ENCODE measurements at places on chromosomes 4 and X. TPM values are rescaled to one million over a fixed set of nuclear protein-coding genes. Genes with fewer than 3 reads are reported as not detected.
A peak's percentile ranks its signal among the peaks of the same experiment; 100 is the strongest.

NMU gene
- 9.4 TPM for polyA plus RNA-seq

FAM236A gene
- 0.92 TPM for polyA plus RNA-seq

KLHL5 gene
- polyA plus RNA-seq = 38.2 TPM

- DNase-seq = no peak
Observed at GRCh38 chr4:67030636-67031035, 514.7 kb downstream of the CENPC start.

OR13H1 gene
- not detected for polyA plus RNA-seq

DNA sequence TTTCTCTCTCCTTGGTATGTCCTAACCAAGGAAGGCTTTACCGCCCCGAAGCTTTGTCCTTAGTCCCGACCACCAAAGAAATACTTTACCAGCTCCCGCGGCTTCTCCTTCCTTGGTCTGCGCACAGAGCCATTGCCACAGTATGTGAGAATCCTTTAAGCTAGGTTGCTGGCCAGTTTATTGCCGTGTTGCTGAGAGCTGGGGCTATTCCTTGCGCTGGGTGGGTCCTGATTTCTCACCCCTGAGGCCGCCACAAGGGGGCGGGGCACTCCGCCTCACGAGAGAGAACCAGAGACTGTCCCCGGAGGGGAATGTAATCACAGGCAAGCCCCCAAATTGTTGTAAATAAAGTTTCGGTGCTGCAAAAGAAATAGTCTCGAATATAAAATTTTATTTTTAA is 331.0 kb upstream of the PCDH10 start:
- DNase-seq = no peak

TLR2 gene
- 6.7 TPM for polyA plus RNA-seq

DNA sequence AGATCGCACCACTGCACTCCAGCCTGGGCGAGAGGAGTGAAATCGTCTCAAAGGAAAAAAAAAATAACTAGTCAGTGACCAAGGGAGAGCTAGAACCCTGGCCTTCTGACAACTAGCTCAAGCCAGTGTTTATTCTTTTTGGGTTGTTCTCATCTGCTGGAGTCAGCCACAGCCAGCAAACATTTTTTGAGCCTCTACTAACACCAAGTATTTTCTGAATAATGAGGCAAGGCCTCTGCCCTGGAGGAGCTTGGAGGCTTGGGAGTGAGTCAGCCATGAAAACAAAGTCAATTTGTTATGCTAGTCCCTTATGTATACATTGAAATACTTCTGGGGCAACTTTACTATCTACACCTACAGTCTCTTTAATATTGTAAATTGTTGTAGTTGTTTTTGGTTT is 46.5 kb downstream of the TMA16 start:
- DNase-seq = no peak

DNA sequence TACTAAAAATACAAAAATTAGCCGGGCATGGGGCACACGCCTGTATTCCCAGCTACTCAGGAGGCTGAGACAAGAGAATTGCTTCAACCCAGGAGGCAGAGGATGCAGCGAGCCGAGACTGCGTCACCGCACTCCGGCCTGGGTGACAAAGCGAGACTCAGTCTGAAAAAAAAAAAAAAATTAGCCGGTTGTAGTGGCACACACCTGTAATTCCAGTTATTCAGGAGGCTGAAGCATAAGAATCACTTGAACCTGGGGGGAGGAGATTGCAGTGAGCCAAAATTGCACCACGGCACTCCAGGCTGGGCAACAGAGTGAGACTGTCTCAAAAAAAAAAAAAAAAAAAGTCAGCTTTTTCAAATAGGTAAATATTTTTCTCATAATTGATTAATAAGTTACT is 71.9 kb downstream of the WDFY3 start:
- DNase-seq = no peak

DNA sequence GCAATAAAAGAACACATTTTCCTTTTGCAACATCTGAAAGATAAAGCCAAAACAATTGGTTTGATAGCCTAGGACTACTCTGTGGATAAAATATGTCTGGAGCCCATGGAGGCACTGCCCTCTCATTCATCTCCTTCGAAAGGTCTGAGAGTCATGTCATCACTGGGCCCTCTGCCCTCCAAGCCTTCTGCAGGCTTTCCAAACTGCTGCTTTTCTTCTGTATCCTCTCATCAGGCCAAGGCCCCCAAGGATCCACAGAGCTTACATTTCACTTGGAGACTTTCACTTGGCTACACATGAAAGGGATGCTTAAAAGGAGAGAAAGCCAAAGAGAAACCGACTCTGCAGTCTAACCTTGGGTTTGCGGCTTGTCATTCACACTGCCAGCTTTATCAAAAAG is 109.9 kb downstream of the SH3RF1 start:
- no peak for DNase-seq

UGT2B17 gene
- not detected for polyA plus RNA-seq

- DNase-seq = no peak
Observed at GRCh38 chr4:185880571-185880970, 68.6 kb upstream of the SORBS2 start.

- no peak for DNase-seq
Observed at GRCh38 chr4:40224432-40224831, 27.6 kb downstream of the RHOH start.

- DNase-seq = no peak
Observed at GRCh38 chr4:121484633-121485032, 103.8 kb upstream of the QRFPR start.

GRCh38 chr4:163988391-163988790 is 493.9 kb downstream of the TMA16 start:
- DNase-seq = no peak

SHROOM3 gene
- polyA plus RNA-seq = 35.9 TPM

DNA sequence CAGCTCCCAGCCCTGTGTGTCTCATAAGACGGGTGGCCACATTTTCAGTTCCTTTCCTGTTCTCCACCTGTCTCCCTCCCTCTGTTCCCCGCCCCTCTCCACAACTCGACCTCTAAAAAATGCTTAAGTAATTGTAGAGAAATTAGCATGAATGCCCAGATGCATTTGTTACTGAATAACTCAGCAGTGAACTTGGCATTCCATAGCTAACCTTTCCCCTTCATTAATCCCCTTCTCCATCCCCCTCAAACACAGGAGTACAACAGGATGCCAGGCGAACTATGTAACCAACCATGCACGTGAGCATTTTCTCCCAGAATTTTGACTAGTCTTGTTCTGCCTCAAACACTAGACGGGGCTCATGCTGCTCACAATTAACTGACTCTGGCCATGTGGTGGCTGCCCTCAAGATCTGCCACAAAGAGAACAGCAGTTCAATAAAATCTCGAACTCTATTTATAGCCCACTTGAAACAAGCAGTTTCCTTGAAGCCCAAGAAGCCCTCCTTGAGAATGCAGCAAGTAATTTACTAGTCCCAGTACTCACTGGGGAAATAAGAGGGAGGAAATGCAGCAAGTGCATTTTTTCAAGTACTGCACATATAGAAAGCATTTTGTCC is 351.2 kb downstream of the ARHGAP24 start:
- DNase-seq = peak; percentile 79

DNA sequence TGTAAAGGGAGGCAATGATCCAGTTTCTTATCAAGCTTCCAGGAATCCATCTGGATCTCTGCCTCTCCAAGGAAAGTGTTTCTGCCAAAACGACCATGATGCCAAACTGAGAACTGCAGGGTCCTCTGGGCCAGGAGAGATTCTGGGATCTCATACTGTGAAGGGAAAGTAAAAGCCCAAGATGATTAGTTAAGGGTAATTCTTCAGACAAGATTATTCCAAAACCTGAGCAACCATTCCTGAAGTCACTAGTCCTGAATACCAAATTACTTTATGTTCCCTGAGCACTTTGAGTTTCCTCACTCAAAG is 42.0 kb downstream of the SRPX2 start:
- DNase-seq = no peak

DNA sequence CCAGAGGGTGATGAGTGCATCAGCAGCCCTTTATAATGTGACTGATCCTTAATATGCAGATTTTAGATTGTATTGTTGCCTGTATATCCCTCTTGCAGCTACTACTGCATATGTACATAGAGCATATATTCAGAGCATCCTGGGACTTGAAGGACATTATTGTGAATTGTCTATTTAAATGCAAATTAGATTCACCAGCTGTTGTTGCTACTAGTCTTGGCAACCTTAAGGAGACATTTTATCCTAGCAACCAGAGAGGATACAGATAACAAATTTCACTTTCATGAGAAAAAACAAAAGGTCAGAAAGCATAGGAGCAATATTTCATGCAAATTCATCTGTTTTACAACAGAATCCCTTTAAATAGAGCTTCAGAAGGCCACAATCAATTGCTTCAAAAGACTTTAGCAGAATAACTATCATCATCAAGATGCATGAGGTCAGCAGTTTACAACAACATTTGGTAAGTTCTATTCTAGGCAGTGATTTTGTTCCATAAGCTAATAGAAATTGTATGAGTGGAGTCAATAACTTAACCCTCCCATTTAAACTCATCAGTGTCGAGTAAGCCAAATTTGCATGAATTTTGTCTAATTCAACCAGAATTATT is 148.6 kb downstream of the GC start:
- no peak for DNase-seq

STARD8 gene
- polyA plus RNA-seq = 17.9 TPM

GRCh38 chrX:7059214-7059838 is 88.2 kb upstream of the STS start:
- DNase-seq = no peak

DNA sequence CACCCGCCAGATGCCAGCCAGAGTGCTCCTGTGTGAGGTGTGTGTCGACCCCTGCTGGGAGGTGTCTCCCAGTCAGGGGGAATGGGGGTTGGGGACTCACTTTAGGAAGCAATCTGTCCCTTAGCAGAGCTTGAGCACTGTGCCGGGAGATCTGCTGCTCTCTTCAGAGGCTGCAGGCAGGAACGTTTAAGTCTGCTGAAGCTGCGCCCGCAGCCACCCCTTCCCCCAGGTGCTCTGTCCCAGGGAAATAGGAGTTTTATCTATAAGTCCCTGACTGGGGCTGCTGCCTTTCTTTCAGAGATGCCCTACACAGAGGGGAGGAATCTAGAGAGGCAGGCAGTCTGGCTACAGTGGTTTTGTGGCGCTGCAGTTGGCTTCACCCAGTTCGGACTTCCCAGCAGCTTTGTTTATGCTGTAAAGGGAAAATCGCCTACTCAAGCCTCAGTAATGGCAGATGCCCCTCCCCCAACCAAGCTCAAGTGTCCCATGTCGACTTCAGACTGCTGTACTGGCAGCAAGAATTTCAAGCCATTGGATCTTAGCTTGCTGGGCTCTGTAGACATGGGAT is 80.8 kb downstream of the CCSER1 start:
- no peak for DNase-seq

GRCh38 chr4:100288161-100288560 is 97.9 kb upstream of the DDIT4L start:
- DNase-seq = no peak

MAGEA2 gene
- polyA plus RNA-seq = not detected

GRCh38 chr4:174873931-174874330 is 44.2 kb upstream of the ADAM29 start:
- no peak for DNase-seq

DNA sequence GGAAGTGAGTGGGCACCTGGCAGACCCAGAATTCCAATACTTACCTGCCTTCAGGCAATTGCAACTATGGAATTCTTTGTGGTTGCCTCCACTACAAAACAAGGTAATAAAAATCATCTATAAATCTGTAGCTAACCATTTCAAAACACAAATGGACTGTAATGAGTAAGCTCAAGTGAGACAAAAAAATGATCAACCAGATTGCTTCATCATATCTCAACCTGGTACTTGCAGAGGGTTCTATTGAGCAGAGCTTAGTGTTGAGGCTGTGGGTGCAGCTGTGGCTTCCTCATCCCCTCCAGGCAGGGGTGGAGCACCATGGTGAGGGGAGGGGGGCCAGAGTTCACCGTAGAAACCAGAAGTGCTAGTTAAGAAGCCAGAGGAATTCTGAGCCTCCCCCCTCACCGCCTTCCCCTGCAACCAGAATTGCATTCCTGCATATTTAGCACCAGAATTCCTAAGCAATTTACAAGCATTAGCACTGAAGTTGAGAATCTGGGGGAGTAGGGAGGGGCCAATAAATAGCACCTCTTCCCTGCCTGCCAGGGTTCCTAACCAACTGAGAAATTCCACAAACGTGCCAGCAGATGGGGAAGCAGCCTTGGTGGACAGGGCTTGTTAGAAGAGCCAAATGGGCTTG is 11.5 kb downstream of the CTAG1A start:
- DNase-seq = peak; percentile 7

GRCh38 chr4:41538887-41539498 is 1.0 kb downstream of the LIMCH1 start:
- DNase-seq = no peak

CXCL6 gene
- polyA plus RNA-seq = not detected

DNA sequence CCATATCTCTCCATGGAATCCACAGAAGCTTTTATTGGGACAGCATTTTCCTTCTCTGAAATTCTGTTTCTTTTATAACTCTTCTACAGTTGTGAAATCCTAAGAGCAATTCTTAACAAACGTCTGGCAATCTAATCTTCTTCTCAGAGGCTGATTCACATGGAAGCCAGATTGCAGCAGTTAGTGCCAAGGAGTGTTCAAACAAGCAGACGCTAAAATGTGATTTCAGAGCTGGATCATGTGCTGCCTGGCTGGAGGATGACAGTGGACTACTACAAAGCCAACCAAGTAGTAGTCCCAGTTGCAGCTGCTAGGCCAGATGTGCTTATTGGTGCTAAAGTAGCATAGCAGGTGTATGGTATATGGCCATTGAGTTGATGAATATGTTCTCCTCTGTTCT is 27.7 kb upstream of the GLRB start:
- DNase-seq = no peak

GRCh38 chrX:39705290-39705689 is 392.5 kb downstream of the BCOR start:
- DNase-seq = no peak

- DNase-seq = no peak
Observed at GRCh38 chrX:16966752-16967448, 20.4 kb downstream of the REPS2 start.

- no peak for DNase-seq
Observed at GRCh38 chr4:83535520-83536361, at the start of gene GPAT3. TSS of gene GPAT3 (plus strand) at chr4:83536108. CDS start at chr4:83536623, 515 bp downstream.

MCF2 gene
- polyA plus RNA-seq = 4.6 TPM

DNA sequence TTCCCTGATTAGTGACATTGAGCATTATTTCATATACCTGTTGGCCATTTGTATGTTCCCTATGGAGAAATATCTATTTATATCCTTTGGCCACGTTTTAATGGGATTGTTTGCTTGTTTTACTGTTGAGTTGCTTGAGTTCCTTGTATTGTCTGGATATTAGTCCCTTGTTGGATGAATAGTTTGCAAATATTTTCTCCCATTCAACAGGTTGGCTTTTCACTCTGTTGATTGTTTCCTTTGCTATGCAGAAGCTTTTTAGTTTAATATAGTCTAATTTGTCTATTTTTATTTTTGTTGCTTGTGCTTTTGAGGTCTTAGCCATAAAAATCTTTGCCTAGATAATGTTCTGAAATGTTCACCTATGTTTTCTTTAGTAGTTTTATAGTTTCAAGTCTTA is 60.2 kb upstream of the HUWE1 start:
- DNase-seq = no peak

GRCh38 chr4:136861091-136861490 is 671.2 kb downstream of the PCDH18 start:
- DNase-seq = no peak

Measured in left renal pelvis (tissue), 4 donors.